Sigmoid colon (tissue), 7 donors: ENCODE measurements at places on chromosomes 12 and 14.

DNA sequence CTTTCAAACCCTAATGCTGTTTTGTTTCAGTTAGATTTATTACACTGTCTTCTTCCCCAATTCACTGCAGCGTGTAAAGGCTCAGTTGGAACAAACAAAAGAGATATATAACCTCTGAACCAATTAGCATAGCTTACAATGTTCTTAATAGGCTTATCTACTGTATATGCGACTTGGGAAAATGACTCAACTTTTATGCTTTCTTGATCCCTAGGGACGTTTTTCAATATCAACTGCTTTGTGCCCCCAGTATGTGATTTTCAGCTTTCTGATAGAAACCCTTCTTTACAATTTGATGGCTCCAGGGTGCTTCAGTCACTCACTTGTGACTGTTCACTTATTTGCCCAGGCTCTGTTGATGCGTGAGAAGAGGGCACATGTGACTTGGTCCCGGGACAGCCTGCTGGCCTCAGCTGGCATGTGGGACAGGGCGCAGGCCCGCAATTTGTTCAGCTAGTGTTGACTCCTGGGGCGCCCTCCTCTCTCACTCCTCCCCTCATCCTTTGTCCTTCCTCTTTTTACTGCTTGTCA, 107.1 kb downstream of the TMTC2 start:
- no peaks in the 10 kb centered on the region for H3K36me3 ChIP-seq
- no peak overlapping the region for H3K4me3 ChIP-seq
- no peak overlapping the region for H3K27ac ChIP-seq
- H3K4me1 ChIP-seq: peaks cover 9% of the 10 kb centered on the region
- H3K27me3 ChIP-seq: no peaks in the 10 kb centered on the region

- H3K4me3 ChIP-seq: no peak overlapping the region
- DNase-seq: no peak
- no peaks in the 10 kb centered on the region for H3K36me3 ChIP-seq
- H3K27me3 ChIP-seq: no peaks in the 10 kb centered on the region
Measured at GRCh38 chr14:54722791-54723432, 156.0 kb downstream of the SAMD4A start.

- H3K27me3 ChIP-seq: no peaks in the 10 kb centered on the region
- H3K4me3 ChIP-seq: no peak overlapping the region
- no peaks in the 10 kb centered on the region for H3K36me3 ChIP-seq
- no peak for DNase-seq
- no peaks in the 10 kb centered on the region for H3K4me1 ChIP-seq
- H3K27ac ChIP-seq: no peak overlapping the region
Measured at GRCh38 chr14:61965030-61965745, 203.0 kb downstream of the SNAPC1 start.

- H3K27me3 ChIP-seq: no peaks in the 10 kb centered on the region
- no peak overlapping the region for H3K4me3 ChIP-seq
- H3K27ac ChIP-seq: no peak overlapping the region
- no peak for DNase-seq
- peaks cover 31% of the 10 kb centered on the region for H3K4me1 ChIP-seq
Measured at GRCh38 chr14:68112442-68112841, 292.9 kb downstream of the RAD51B start.

DNA sequence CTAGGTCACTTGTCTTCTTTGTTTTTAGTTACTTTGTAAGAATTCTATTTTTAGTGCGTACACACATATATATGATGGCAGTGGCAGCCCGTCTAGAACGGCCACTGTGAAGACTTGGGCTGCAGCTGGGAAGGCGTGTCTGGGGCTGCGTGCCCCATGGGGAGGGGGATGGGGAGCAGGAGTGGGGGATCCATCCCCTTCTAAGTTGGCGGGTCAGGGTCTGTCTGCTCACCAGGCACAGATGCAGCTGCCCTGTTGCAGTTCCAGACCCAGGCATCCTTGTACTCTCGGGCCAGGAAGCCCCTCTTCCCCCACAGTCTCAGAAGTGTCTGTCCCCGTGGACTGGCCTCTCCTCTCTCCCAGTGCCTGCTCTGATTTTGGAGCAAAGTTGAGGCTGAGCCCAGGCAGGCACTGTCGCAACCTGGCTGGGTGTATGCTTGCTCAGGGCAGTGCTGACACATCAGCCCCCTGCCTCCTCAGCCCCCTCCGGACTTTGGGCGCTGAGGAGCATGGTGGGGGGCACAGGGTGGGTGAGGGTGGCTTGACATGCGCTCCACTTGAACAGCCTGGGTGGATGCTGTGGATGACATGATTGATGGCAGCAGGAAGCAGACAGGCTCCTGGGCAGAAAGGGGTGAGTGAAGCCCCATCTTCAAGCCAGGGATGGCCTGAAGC, 271.2 kb upstream of the NAV3 start:
- no peak overlapping the region for H3K27ac ChIP-seq
- H3K4me1 ChIP-seq: no peaks in the 10 kb centered on the region
- no peak for DNase-seq
- H3K4me3 ChIP-seq: no peak overlapping the region
- no peaks in the 10 kb centered on the region for H3K36me3 ChIP-seq
